ENCODE measurements at places on chromosomes 11 and 22. TPM values are rescaled to one million over a fixed set of nuclear protein-coding genes. Genes with fewer than 3 reads are reported as not detected.

Gene OR56A1
- not detected for total RNA-seq

Gene OR5B21
- total RNA-seq = not detected

Gene MAPK1
- 43.9 TPM for total RNA-seq

Gene CCDC157
- 2.3 TPM for total RNA-seq

Gene CALCA
- 0.35 TPM for total RNA-seq

Gene CABP7
- total RNA-seq = 0.25 TPM

All from A549 treated with ZK216348 at 1 μM for 4 hours (cell line).